ENCODE measurements at places on chromosomes 6 and 20. TPM values are rescaled to one million over a fixed set of nuclear protein-coding genes. Genes with fewer than 3 reads are reported as not detected.

DNA sequence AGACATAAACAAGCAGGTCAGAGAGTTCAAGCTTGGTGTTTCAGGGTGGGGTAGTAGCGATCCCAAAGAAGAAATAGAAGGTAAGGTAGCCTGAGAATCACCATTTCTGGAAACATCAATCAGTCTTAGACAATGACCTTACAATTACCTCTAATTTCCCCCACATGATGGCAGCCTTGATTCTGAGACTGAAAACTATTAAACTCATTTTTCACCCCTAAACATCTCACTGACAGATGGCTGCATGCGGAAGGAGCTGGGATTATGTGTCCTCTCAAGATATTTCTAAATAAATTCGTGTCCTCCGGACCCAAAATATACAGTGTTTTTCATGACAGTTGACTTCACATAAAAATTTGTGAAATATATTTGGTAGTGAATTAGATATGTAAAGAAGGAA lies 61.0 kb downstream of the KIF6 start:
- DNase-seq = no peak
- H3K27me3 ChIP-seq = peaks cover 26% of the 10 kb centered on the region
- H3K27ac ChIP-seq = no peak overlapping the region
- H3K4me1 ChIP-seq = no peaks in the 10 kb centered on the region
- no peaks in the 10 kb centered on the region for H3K36me3 ChIP-seq
- no peak overlapping the region for H3K4me3 ChIP-seq

DNA sequence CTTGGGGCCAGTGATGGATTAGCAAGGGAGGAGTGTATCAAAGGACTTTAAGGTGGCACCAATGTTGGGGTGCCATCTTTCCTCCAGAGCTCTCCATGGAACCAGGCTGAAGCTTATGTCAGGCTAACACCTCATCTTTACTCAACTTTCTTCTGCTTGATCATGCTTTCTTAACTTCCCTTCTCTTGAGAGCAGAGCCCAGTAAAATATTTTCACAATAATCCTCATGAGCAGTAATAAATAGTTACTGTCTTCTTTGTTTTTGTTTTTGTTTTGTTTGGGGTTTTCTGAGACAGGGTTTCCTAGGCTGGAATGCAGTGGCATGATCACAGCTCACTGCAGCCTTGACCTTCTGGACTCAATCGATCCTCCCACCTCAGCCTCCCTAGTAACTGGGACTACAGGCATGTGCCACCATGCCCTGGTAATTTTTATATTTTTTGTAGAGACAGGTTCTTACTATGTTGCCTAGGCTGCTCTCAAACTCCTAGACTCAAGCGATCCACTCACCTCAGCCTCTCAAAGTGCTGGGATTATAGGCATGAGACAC lies 127.9 kb upstream of the TOP1 start:
- H3K27me3 ChIP-seq = peaks cover 6% of the 10 kb centered on the region
- H3K27ac ChIP-seq = no peak overlapping the region
- no peak overlapping the region for H3K4me3 ChIP-seq
- DNase-seq = no peak
- H3K4me1 ChIP-seq = no peaks in the 10 kb centered on the region

Gene BTN3A1
- 33.2 TPM for total RNA-seq

Gene BPIFA1
- not detected for total RNA-seq

GRCh38 chr20:54194724-54195438 lies 13.0 kb upstream of the PFDN4 start:
- H3K4me1 ChIP-seq = no peaks in the 10 kb centered on the region
- no peak for DNase-seq
- peaks cover 10% of the 10 kb centered on the region for H3K27me3 ChIP-seq
- H3K36me3 ChIP-seq = no peaks in the 10 kb centered on the region
- H3K27ac ChIP-seq = no peak overlapping the region

GRCh38 chr6:163645560-163645959 lies 231.0 kb downstream of the QKI start:
- no peak overlapping the region for H3K27ac ChIP-seq
- H3K4me1 ChIP-seq = no peaks in the 10 kb centered on the region
- no peak for DNase-seq

Gene SLC17A9
- 16.5 TPM for total RNA-seq

DNA sequence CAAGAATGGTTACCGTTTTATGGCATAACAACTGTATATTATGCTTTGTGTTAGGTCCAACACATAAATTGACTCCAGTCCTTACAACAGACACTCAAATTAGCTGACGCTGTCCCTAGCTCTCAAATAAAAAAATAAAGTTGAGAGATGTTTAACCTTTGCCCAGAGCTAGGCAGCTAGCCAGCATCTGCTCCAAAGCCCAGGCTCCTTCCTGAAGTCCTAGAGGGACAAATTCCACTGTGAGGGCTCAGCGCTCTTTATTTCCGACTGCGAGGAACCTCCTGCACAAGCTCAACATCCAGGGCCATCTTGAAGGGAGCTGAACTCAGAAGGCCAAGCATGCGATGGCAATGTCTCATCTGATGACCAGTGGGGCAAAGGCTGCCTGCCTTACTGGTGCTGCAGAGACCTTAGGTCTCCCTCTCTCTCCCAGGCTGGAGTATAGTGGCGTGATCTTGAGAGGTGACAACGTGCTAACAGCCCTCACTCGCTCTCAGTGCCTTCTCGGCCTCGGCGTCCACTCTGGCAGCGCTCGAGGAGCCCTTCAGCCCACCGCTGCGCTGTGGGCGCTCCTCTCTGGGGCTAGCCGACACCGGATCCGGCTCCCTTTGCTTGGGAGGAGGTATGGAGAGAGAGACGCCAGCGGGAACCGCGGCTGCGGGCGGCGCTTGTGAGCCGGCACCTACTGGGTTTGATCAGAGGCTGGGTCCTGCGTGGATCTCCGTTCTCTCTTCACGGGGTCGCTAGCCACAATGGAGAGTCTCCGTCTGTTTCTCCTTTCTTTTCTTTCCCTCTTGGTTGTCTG lies 24.7 kb upstream of the GFOD1 start:
- no peak overlapping the region for H3K4me3 ChIP-seq
- H3K27me3 ChIP-seq = no peaks in the 10 kb centered on the region
- DNase-seq = no peak
- no peak overlapping the region for H3K27ac ChIP-seq
- no peaks in the 10 kb centered on the region for H3K4me1 ChIP-seq

DNA sequence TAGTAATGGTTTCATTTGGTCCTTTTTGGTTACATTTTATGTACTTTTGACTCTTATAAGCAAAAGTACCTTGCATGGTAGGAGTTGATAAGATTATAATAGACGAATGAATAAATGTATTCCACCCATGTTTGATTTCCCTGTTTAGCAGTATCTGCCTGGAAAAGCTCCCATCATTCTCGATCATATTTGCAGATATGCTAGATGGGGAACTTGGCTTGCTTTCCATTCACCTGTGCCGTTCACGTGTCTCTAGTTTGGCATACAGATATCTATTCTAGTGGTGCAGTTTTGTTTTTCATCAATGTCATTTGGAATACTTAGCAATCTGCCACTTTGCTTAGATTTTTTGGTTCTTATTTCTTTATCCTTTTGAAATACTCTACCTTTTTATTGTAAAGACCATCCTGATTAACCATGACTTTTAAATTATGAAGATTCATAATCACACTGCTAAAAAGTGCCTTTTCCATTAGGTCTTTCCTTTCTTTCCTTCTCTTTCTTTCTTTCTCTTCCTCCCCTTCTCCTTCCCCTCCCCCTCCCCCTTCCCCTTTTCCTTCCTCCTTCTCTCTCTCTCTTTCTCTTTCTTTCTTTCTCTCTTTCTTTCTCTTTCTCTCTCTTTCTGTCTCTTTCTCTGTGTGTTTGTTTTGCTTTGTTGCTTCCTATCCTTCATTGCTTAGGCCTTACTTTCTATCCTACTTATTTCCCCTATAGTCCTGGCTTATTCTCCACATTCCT lies 40.4 kb downstream of the ANKS1A start:
- no peaks in the 10 kb centered on the region for H3K4me1 ChIP-seq
- no peak overlapping the region for H3K4me3 ChIP-seq
- H3K27ac ChIP-seq = no peak overlapping the region
- no peaks in the 10 kb centered on the region for H3K36me3 ChIP-seq
- H3K27me3 ChIP-seq = no peaks in the 10 kb centered on the region
- no peak for DNase-seq

DNA sequence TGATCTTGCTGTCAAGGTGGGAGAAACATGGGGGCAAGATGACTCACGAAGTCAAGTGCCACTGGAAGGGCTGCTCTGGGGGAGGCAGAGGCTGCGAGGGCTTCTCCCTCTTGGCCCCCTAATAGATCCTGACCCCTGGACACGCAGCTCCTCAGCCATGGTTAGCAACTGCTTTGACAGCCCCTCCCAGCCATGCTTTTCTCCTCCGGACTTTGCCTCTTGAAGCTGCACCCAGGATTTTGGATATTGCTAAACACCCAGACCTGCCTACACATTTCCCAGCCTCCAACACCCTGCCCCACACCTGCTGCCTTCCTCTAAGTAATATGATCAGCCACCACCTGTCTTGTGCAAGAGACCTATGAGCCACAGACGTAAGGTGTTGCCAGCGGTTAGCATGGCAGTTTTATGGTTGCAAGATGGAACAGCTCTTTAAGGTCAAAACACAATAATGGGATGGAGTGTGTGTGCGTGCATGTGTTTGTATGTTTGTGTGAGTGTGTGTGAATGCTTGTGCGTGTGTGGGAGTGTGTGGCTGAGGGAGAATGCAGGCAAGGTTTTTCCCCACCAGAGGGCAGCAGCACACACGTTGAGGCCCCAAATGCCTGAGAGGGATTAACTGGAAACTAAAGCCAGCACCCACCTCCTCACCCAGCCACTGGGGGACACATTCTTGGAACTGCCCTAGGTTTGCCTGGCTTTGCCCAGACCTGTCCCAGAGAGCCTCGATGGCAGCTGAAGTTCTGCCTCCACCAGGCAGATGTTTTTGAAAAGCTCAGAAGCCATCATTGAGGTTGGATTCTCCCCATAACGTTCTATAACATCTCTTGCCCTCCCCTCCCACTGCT lies 2.5 kb downstream of the IP6K3 start:
- no peaks in the 10 kb centered on the region for H3K36me3 ChIP-seq
- peak; percentile 85 for DNase-seq
- H3K4me1 ChIP-seq = no peaks in the 10 kb centered on the region
- no peaks in the 10 kb centered on the region for H3K27me3 ChIP-seq
- no peak overlapping the region for H3K27ac ChIP-seq

Data from activated CD4-positive, alpha-beta T cell treated with anti-CD3 and anti-CD28 coated beads for 36 hours (primary cell).